Renal cortex interstitium (tissue), 15 donors: ENCODE measurements at places on chromosomes 2 and 18.

- DNase-seq: no peak
Observed at GRCh38 chr2:153020201-153020600, 301.8 kb downstream of the ARL6IP6 start.

DNA sequence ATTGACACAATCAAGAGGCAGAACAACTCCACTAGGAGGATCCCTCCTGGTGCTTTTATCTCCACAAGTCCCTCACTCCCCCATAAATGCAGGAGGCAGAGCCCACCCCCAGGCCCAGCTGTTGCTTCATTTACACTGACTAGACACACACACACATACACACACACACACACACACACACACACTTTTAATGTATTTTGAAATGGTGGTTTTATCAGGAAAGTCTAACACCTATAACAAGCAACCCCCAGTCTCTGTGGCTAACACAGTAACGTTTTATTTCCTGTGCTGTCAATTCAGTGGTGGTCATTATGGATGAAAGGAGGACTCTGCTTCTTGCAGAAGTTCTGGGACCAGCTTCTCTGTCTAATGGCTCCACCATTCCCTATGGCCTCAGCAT, 125.4 kb upstream of the FOSL2 start:
- DNase-seq: no peak

- DNase-seq: no peak
Observed at GRCh38 chr2:32752205-32752604, 124.4 kb downstream of the TTC27 start.

- no peak for DNase-seq
Observed at GRCh38 chr2:210536973-210537650, 19.3 kb upstream of the CPS1 start.

GRCh38 chr2:230158468-230158867, 61.3 kb downstream of the SP110 start:
- DNase-seq: no peak

DNA sequence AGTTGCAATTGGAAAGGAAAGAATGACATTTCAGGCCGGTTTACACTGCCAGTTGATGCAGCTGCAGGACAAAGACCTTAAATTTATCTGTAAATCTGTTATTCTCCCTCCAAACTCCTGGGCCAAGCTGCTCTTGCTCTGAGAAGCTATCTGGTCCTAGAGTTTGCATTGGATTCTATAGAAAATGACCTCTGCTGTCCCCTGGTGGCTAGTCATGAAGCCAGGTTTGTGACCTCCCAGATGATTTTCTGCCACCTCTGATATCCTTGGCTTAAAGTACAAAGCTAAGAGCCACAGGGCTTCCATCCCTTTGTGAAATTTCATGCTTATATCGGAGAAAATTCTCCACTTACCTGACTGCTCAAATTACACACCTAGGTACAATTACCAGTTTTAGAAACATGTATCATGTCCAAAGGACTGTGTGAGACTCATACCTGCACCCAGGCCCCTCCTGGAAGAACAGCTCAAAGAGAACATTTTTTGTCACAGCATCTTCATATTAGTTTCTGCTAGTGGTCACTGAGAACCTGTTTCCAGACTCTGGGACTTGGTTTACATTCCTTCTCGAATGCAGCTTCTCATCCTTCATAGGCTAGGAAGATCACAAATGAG, 28.9 kb upstream of the IER3IP1 start:
- peak; percentile 11 for DNase-seq

DNA sequence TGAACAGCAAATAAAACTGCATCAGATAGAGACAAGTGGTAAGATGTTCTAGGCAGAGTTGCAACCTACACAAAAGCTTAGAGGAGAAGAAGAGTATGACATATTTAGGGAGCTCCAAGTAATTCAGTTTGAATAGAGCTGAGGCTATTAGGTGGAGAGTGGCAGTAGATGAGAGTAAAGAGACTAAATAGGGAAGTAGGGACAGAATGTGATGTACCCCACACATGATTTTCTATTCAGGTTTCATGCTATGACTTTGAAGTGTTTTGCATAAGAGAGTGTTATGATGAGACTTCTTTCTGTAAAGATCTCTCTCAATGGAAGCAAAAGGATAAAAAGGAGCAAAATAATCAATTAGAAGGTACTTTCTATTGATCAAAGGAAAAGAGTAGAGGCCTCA, 206.8 kb upstream of the ERBB4 start:
- no peak for DNase-seq

DNA sequence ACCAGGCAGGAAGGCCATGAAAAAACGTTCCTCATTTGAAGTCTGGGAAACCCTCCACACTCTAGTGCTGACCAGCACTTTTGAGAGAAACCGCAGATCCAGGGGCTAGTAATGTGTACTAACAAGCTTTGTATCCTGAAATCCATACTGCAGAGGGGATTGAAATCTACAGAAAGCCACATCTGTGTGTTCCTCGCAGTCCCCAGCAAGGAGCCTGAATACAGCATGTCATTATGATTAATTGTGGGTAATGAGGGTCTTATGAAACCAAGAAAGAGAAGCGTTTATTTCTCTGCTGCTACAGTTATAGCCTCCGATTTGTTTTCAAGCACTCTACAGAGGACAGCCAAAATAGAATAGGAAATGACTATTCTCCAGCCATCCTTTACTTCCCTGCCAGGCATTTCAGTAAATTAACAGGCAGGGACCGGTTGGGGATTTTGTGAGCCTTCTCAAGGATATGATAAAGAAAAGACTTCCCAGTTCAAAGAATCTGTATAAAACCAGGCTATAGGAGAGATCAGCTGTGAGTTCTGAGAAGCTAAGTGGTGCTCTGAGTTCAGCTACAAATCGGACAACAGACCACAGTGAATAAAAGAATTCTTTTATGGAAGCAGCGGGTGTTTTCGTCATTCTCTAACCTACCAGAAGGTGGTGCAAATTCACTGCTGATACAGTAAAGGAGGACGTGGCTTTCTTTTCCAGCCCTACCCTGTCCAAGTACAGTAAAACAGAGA, 133.4 kb downstream of the INSIG2 start:
- DNase-seq: peak; percentile 73

- no peak for DNase-seq
Observed at GRCh38 chr18:12837747-12838146, 46.3 kb downstream of the PTPN2 start.

DNA sequence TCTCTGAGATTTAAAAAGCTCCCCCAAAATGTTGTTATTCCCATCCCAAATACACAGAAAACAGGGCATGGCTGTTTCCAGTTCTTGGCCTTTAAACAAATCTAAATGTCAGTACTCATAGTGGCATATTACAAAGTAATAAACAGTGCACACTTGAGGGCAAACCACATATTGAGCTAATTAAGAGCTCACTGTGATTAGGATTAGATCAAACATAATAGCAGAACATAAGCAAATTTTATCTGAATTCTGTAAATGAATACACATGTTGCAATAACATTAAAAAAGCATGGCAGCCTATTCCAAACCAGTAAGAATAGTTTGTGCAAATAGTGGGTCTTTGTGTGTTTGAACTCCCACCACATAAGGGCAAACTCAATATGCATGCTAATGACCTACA, 66.7 kb downstream of the FAM228A start:
- DNase-seq: no peak

DNA sequence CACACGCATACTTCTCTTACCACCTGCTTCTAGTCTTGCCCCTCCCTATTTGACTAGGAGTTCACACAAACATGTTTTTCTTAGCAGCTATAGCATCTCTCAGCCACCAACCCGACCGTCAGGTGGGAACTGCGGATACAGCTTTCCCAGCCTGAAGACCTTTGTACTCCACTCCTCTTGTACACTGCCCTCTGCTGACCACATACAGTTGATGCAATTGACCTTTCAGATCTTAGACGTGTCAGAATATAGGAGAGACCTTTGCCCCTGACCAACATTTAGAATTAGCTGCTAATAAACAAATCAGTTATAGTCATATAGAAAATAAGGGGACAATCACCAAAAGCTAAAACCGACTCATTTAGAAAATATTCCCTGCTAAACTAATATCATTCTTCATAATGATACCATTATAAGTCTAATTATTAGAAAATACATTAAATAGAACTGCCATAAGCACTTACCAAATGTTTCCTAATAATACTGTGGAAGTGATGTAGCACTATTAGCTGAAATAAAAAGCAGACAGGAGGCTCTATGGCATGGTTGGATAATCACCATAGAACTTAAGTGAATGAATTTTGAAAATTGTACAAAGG, 208.4 kb downstream of the RAD51AP2 start:
- peak; percentile 29 for DNase-seq
